Skeletal muscle tissue (tissue), 5 donors: ENCODE measurements at places on chromosomes 1 and 21. TPM values are rescaled to one million over a fixed set of nuclear protein-coding genes. Genes with fewer than 3 reads are reported as not detected.

Gene RHBDL2
- total RNA-seq = 0.52 TPM

Gene SLAMF9
- not detected for total RNA-seq

Gene PTCH2
- total RNA-seq = 1.6 TPM

Gene BECN2
- total RNA-seq = not detected

Gene KCNK1
- total RNA-seq = 1.6 TPM

Gene LRIG2
- total RNA-seq = 24.0 TPM

Gene LCE1A
- not detected for total RNA-seq

Gene ATP1A2
- 38.1 TPM for total RNA-seq

Gene VWA5B1
- total RNA-seq = 0.52 TPM

Gene TCHH
- not detected for total RNA-seq

Gene FNDC10
- total RNA-seq = not detected

Gene CELA3A
- total RNA-seq = not detected

Gene GUCA2B
- total RNA-seq = not detected

Gene RUNX1
- 7.8 TPM for total RNA-seq

Gene KCNJ10
- total RNA-seq = 0.52 TPM

Gene UBXN10
- 0.52 TPM for total RNA-seq

Gene DCLRE1B
- total RNA-seq = 3.7 TPM

Gene ABCG1
- 20.4 TPM for total RNA-seq

Gene KTI12
- 5.7 TPM for total RNA-seq

Gene TMPRSS2
- not detected for total RNA-seq

Gene FMN2
- total RNA-seq = 2.1 TPM

Gene AIM2
- total RNA-seq = 0.52 TPM

Gene CYP4A11
- under 0.01 TPM for total RNA-seq

Gene BMP8B
- 1.0 TPM for total RNA-seq
